Right ventricle myocardium inferior (tissue), 1 donor: ENCODE measurements at places on chromosomes 7 and 10. TPM values are rescaled to one million over a fixed set of nuclear protein-coding genes. Genes with fewer than 3 reads are reported as not detected.

DNA sequence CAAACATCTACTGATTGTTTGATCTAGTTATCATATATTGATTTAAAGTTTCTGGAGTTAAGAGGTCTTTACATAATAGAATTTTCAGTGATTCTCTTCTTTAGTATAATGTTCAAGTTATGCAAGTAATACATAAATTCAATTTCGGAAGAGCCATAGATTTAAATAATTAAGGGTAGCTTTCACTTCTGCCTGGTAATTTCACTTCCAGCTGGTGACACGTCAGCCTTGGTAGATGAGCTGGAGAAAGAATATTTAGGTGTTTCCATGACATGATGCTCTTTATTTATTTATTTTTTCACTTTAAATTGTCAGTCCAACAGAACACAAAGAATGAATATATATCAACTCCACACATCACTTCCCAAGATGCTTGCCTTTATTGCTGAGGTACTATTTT lies 5.2 kb upstream of the OTUD1 start:
- no peak for DNase-seq

- no peak for DNase-seq
These were observed 221.3 kb downstream of the PTPRN2 start for GRCh38 chr7:158366346-158366745.

DNA sequence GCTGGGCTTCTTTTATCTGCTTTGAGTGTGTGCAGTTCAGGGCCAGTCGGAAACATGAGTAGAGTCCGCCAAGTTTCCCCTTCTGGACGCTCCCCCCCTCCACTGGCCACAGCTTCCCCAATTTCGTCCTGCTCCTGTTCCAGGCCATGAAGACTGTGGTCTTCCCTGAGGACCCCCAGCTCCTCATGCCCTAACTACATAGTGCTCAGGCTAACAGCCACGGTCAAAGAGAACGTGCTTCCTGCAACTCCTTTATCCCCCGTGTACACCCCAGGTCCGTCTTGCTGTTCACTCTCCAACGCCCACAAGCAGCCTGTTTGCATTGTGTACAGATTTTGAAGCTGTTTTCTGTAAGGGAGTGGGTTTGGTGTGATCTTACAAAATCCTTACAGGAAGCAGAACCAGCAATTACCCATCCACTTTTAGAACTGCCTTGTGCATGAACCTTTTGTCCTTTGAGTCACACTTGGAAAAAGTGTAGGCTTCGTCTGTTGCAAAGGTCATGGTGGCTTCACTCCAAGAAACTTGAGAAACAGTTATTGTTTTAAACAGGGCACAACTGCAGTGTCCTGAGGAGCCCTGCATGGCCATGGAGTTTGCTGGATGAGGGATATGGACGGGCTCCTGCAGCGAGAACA lies 77.0 kb upstream of the FAM20C start:
- no peak for DNase-seq

LRRD1 gene
- total RNA-seq: not detected

- no peak for DNase-seq
These were observed 267.8 kb upstream of the MYO3A start for GRCh38 chr10:25666276-25666675.

DNA sequence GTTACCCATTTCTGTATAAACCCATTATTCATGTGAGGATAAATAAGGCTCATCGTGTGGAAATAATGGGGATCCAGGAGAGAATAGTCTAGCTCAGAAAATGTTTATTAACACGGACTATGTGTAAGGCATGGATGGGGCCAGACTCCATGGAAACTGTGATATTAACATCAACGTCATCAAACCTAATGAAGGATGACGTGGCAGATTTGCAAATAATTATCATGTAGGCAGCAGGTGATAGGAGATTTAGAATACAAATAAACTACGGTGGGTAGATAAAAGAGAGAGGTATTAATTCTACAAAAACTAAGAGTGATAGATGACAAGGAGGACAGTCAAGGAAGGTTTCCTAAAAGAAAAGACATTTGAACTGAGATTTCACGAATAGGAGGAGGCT lies 592.2 kb downstream of the REEP3 start:
- no peak for DNase-seq

GRCh38 chr7:131072505-131073091 lies 255.1 kb upstream of the MKLN1 start:
- no peak for DNase-seq

- DNase-seq: no peak
These were observed 394.9 kb downstream of the DGKB start for GRCh38 chr7:14507617-14508016.

DNA sequence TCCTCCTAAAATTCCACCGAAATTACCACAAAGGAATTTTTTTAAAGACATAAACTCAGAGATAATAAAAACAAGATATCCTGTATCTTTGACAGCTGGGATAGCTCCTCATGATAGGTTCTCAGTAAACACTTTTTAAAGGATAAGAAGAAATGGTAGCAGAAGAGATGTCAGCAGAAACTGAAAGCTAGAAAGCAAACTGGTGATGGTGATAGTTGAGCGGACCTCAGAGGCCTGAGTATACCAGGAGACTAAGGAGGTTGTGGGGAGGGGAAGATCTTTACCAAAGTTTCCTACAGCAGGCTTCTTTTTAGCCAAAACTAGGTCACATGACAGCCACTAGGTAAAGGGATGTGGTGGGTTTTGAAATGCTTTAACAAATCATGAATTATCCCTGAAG lies 22.5 kb downstream of the PCGF5 start:
- DNase-seq: no peak

RADIL gene
- total RNA-seq: 3.9 TPM

ARMC3 gene
- total RNA-seq: not detected

AKR1C4 gene
- total RNA-seq: not detected

- DNase-seq: no peak
These were observed 51.2 kb downstream of the KIF5B start for GRCh38 chr10:32005050-32005449.

- no peak for DNase-seq
These were observed 19.8 kb downstream of the NUB1 start for GRCh38 chr7:151361193-151361959.
